ENCODE measurements at places on chromosomes 2 and 18. TPM values are rescaled to one million over a fixed set of nuclear protein-coding genes. Genes with fewer than 3 reads are reported as not detected.
A peak's percentile ranks its signal among the peaks of the same experiment; 100 is the strongest.

Gene CD28
- total RNA-seq: 0.52 TPM

GRCh38 chr2:125386074-125386473, 1269.9 kb upstream of the GYPC start:
- DNase-seq: no peak

Gene CHRNG
- 0.83 TPM for total RNA-seq

- DNase-seq: peak; percentile 14
Measured at GRCh38 chr2:239143858-239144712, 256.7 kb downstream of the HDAC4 start.

DNA sequence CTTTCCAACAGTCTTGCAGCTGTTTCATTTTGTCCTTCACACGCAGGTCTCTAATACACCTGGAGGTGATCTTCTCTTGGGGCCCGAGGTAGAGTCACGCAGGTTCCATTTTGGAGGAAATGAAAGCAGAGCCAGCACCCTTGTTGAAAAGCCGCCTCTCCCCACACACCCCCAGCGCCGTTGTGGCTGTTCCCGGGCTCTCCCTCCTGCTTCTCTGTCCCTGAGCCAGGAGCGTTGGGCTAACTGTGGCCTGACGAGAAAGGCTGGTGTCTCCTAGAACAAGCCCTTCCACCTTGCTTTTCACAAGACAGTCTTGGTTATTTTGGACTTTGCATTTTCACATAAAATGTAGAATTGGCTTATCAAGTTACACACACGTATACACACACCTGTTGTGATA, 16.3 kb downstream of the SNED1 start:
- DNase-seq: no peak
